B cell (primary cell): ENCODE measurements at places on chromosomes 4 and X. TPM values are rescaled to one million over a fixed set of nuclear protein-coding genes. Genes with fewer than 3 reads are reported as not detected.

DNA sequence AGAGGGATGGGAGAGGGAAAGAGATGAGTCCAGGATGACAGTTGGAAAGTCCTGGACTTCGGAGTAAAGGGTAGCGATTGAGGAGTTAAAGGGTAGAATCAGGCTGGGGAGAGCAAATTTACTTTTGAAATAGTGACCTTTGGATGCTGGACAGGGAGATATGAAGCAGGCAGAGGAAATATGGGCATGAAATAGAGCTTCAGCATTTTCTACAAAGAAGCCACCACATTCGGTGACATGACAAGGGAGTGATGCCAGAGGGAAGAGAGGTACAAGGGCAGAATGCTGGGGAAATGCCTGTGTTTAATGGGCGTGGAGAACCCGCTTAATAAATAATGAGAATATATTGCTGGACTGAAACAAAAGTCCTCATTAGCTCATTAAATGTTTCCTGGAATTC, 92.7 kb downstream of the TBL1X start:
- no peaks in the 10 kb centered on the region for H3K36me3 ChIP-seq
- no peak overlapping the region for H3K27ac ChIP-seq
- no peak overlapping the region for H3K4me3 ChIP-seq
- DNase-seq: no peak
- no peaks in the 10 kb centered on the region for H3K27me3 ChIP-seq

GRCh38 chr4:38204339-38205035, 244.3 kb downstream of the PTTG2 start:
- no peak overlapping the region for H3K4me3 ChIP-seq
- H3K36me3 ChIP-seq: no peaks in the 10 kb centered on the region
- no peak for DNase-seq

DNA sequence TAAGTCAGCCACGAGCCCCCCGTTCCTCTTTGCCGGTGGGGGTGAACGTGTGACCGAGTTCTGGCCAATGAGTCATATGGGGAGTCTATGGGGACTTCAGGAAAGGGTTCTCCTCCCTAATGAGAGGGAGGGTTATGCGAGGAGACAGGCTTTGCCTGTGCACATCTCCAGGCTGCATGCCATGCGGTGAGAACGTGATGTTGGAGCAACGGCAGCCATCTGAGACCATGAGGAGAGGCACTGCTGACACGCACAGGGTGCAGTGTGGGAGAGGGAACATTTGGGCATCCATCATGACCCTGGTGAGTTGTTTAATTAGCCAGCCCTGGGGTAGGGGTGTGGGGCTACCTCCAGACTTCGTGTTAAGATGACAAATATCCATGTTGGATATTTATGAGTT, 55.8 kb downstream of the ABLIM2 start:
- H3K27ac ChIP-seq: no peak overlapping the region
- no peaks in the 10 kb centered on the region for H3K36me3 ChIP-seq
- H3K4me3 ChIP-seq: no peak overlapping the region
- no peak for DNase-seq

DNA sequence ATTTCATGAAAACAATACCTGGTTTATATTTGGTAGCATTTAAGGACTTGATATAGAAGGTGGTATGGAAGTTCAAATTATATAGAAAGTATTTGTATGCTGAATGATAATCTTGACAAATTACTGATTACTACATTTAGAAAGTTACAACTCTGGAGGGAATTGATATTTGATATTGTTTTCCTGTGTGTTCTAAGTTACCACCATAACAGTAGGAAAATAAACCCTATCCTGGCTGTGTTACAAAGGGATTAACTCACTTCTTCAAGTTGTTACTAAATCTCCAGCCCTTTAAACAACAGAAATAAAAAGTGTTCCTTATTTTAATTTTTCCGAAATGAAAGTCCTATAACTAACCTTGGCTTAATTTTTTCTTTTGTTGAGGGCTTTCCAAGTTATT, 36.6 kb downstream of the FHL1 start:
- no peaks in the 10 kb centered on the region for H3K4me1 ChIP-seq
- H3K27me3 ChIP-seq: no peaks in the 10 kb centered on the region
- no peak for DNase-seq
- no peak overlapping the region for H3K27ac ChIP-seq
- no peaks in the 10 kb centered on the region for H3K36me3 ChIP-seq

DNA sequence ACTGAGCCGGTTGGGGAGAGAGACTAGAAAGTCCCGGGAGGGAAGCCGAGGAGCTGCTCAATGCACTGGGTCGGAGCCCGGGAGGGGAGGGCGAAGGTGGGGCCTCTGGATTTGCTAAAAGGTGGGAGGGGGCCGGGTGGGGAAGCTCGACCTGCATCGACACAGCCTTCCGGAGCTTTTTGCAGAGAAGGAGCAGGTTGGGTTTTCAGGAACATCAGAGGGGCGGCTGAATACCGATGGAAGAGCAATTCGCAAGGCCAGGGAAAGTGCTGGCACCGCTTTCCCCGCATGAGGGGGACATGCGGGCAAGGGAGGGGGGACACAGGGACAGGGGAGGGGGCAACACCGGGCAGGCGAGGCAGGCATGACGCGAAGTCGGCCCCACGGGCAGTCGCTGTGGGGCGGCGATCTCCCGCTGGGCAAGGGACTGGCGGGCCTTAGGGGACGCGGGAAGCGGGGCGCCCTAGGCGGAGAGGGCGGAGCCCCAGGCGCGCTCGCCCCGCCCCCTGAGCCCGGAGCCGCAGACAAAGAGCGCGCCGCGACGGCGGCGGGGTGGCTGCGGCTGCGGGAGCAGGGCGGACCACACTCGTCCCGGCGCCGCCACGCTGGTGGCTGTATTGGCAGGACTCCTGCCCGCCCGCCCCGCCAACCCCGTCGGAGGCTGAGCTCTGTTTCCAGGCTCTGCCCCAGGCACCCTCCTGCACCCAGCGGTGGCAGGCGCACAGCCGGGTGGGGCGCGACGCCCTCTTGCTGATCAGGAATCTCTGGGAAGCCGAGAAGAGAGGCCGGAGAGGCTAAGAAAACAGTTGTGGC, 11.6 kb downstream of the PDZD4 start:
- no peak overlapping the region for H3K27ac ChIP-seq
- H3K36me3 ChIP-seq: no peaks in the 10 kb centered on the region
- H3K4me3 ChIP-seq: no peak overlapping the region
- peaks cover 5% of the 10 kb centered on the region for H3K27me3 ChIP-seq

DNA sequence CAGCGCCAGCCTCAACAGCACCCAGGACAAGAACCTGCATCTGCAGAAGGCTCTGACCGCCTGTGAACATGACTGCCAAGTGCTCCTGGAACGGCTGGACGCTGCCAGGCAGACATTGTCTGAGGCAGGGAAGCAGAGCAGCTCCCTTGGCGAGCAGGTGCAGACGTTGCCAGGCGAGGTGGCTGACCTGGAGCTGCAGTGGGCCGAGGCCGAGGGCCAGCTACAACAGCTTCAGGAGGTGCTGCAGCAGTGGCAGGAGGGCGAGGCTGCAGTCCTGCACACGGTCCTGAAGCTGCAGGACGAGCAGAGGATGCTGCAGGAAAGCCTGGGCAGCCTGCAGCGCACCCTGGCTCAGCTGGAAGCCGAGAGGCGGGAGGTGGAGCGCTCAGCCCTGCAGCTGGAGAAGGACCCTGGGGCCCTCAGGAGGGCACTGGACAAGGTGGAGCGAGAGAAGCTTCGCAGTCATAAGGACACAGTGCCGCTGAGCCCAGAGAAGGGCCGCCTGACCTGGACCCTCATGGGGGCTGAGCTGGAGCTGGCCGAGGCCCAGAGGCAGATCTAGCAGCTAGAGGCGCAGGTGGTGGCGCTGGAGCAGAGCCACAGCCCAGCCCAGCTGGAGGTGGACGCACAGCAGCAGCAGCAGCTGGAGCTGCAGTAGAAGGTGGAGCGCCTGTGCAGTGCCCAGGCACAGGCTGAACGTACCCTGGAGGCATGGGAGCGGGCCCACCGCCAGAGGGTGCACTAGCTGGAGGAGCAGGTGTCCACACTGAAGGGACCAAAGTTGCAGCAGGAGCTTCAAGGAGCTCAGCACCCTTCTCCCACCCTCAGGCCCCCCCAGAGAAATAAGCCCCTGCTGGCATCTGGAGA, 16.4 kb downstream of the SMIM10L2A start:
- no peaks in the 10 kb centered on the region for H3K4me1 ChIP-seq
- H3K27me3 ChIP-seq: no peaks in the 10 kb centered on the region
- H3K4me3 ChIP-seq: no peak overlapping the region
- H3K36me3 ChIP-seq: no peaks in the 10 kb centered on the region
- DNase-seq: no peak

ADAD1 gene
- polyA plus RNA-seq: not detected in 2 replicates

FAM9B gene
- polyA plus RNA-seq: not detected in 2 replicates
